Activated CD4-positive, alpha-beta memory T cell treated with anti-CD3 and anti-CD28 coated beads for 36 hours (primary cell): ENCODE measurements at places on chromosomes 11 and 22. TPM values are rescaled to one million over a fixed set of nuclear protein-coding genes. Genes with fewer than 3 reads are reported as not detected.

The OR5T2 gene
- total RNA-seq: not detected

The MGAT3 gene
- not detected for total RNA-seq

The P4HA3 gene
- total RNA-seq: not detected

The LDHAL6A gene
- not detected for total RNA-seq

The PANX2 gene
- total RNA-seq: 3.5 TPM

The GSTT2 gene
- not detected for total RNA-seq

The TMEM9B gene
- total RNA-seq: 19.1 TPM

The KCNC1 gene
- total RNA-seq: not detected

The NCAPH2 gene
- total RNA-seq: 134 TPM

The NAALAD2 gene
- not detected for total RNA-seq

The KRTAP5-11 gene
- total RNA-seq: not detected

The USP35 gene
- 9.3 TPM for total RNA-seq

The TRMT2A gene
- 75.8 TPM for total RNA-seq

The RANBP1 gene
- total RNA-seq: 372 TPM

The RAG2 gene
- not detected for total RNA-seq

The EXPH5 gene
- 1.8 TPM for total RNA-seq

The DNAJB7 gene
- not detected for total RNA-seq

The LRRC32 gene
- total RNA-seq: 12.3 TPM

The GRAMD1B gene
- 39.0 TPM for total RNA-seq

The NXPE1 gene
- total RNA-seq: not detected

The GLYATL1 gene
- not detected for total RNA-seq

The CDC42EP1 gene
- 1.9 TPM for total RNA-seq

The TOP3B gene
- 30.4 TPM for total RNA-seq

The JAML gene
- 155 TPM for total RNA-seq

The PDHX gene
- total RNA-seq: 34.5 TPM

The LYVE1 gene
- not detected for total RNA-seq

The IGF2 gene
- total RNA-seq: 27.0 TPM

The AIFM3 gene
- total RNA-seq: not detected

The CRYBA4 gene
- not detected for total RNA-seq

The SCT gene
- total RNA-seq: not detected

The SLCO2B1 gene
- total RNA-seq: not detected

The SLC1A2 gene
- not detected for total RNA-seq

The SPDYC gene
- total RNA-seq: not detected

The KDM4E gene
- not detected for total RNA-seq

The GGA1 gene
- total RNA-seq: 59.0 TPM

The C11orf42 gene
- total RNA-seq: not detected

The YIF1A gene
- 65.8 TPM for total RNA-seq

The MS4A6E gene
- not detected for total RNA-seq

The PHOX2A gene
- not detected for total RNA-seq

The UPK3A gene
- total RNA-seq: not detected

The NPAS4 gene
- total RNA-seq: not detected

The SHISAL1 gene
- total RNA-seq: not detected

The PRG3 gene
- total RNA-seq: not detected

The TMEM191B gene
- not detected for total RNA-seq

The OR8A1 gene
- total RNA-seq: not detected

The RIMBP3C gene
- not detected for total RNA-seq

The ANGPTL5 gene
- not detected for total RNA-seq

The CATSPERZ gene
- total RNA-seq: not detected

The POU2AF3 gene
- total RNA-seq: not detected

The KIRREL3 gene
- not detected for total RNA-seq

The MS4A6A gene
- total RNA-seq: not detected

The DCUN1D5 gene
- total RNA-seq: 60.1 TPM

The OR5AL1 gene
- not detected for total RNA-seq

The IGSF9B gene
- 30.3 TPM for total RNA-seq

The MIOX gene
- total RNA-seq: 0.39 TPM

The HTR3A gene
- total RNA-seq: not detected

The TRIM29 gene
- not detected for total RNA-seq

The SLC25A45 gene
- total RNA-seq: 14.4 TPM

The YPEL1 gene
- 1.8 TPM for total RNA-seq
